ENCODE measurements at places on chromosomes 4 and X. TPM values are rescaled to one million over a fixed set of nuclear protein-coding genes. Genes with fewer than 3 reads are reported as not detected.

MAP9 gene
- total RNA-seq = 21.7 TPM

ADAMTS3 gene
- 1.1 TPM for total RNA-seq

COL4A5 gene
- 16.8 TPM for total RNA-seq

COL25A1 gene
- not detected for total RNA-seq

PNMA6E gene
- total RNA-seq = not detected

RNF150 gene
- total RNA-seq = 0.54 TPM

TXK gene
- total RNA-seq = not detected

PRDM8 gene
- 3.1 TPM for total RNA-seq

C4orf36 gene
- not detected for total RNA-seq

PRSS12 gene
- total RNA-seq = under 0.01 TPM

SULT1B1 gene
- total RNA-seq = 0.65 TPM

ARR3 gene
- not detected for total RNA-seq

AFF2 gene
- 0.65 TPM for total RNA-seq

FATE1 gene
- not detected for total RNA-seq

XKRX gene
- total RNA-seq = 0.32 TPM

AKAP14 gene
- not detected for total RNA-seq

SMIM31 gene
- total RNA-seq = not detected

TACC3 gene
- total RNA-seq = 12.5 TPM

NIPAL1 gene
- total RNA-seq = 1.6 TPM

GRIA3 gene
- 0.18 TPM for total RNA-seq

CFP gene
- 0.18 TPM for total RNA-seq

HSD17B13 gene
- not detected for total RNA-seq

LNX1 gene
- total RNA-seq = 2.9 TPM

ZDHHC15 gene
- under 0.01 TPM for total RNA-seq

MTNR1A gene
- total RNA-seq = not detected

PPBP gene
- total RNA-seq = not detected

TMEM156 gene
- 0.18 TPM for total RNA-seq

GABRG1 gene
- total RNA-seq = not detected

SSX2 gene
- not detected for total RNA-seq

SOX3 gene
- not detected for total RNA-seq
